ENCODE measurements at places on chromosomes 2 and 18. TPM values are rescaled to one million over a fixed set of nuclear protein-coding genes. Genes with fewer than 3 reads are reported as not detected.
A peak's percentile ranks its signal among the peaks of the same experiment; 100 is the strongest.

GRCh38 chr2:57575700-57576268, 470.8 kb upstream of the VRK2 start:
- no peak for DNase-seq

DNA sequence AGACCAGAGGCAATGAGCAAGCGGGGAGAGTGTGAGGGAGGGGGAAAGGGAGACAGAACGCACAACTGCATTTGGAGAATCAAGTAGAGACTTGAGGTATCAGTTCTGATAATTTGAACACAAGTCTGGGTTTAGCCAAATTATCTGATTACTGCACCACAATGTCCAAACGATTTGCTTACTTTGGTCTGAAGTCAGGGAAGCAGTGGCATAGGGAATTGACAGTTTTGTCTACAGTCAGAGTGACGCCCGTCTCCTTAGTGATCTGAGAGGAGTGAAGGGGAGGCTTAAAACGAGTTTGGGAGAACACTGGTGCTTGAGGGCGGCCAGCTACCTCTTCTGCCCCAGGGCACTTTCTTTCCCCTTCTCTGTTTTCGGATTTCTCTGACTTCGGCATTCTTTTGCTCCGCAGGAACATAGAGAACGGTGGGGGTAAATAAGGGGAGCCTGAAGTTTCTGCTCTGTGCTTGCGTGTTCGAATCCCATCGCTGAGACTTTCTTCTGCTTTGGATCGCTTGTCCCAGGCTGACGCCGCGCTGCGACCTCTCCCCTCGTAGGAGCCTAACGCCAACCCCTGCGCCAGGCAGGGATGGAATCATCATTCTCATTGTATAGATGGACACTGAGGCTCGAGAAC, 2.9 kb upstream of the DLX2 start:
- DNase-seq, result no peak

GRCh38 chr2:171406044-171406443, 27.7 kb downstream of the METTL8 start:
- DNase-seq, result no peak

GRCh38 chr2:16048466-16048865, 108.1 kb downstream of the MYCN start:
- no peak for DNase-seq

GRCh38 chr2:85273738-85274731, 53.8 kb downstream of the TGOLN2 start:
- DNase-seq, result no peak

GRCh38 chr18:67132919-67133318, 383.6 kb downstream of the DSEL start:
- DNase-seq, result no peak

DNA sequence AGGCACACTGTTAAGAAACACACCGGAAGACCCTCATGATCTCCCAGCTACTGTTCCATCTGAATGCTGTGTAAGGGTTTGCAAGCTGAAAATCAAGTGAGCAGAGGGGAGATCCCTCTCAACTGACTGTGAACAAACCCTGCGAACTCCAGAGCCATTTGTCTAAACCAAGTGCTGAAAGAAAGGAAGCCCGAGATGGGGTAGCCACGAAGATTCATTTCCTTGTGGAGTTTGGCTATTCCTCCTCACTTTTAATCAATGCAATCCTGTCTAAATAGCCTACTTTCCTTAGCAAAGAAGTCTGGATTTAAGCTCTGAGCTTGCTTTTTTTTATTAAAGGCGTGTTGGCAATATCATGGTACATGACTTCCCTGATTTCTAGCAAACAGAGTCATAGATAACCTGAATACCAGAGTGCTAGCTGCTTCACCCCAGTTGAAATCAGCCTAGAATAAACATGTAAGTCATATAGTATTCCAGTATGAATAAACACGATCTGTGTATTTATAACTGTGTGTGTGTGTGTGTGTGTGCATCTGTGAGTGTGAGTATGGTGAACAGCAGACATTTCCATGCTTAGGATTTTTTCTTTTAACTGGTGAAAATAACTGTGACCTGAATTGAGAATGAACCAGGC, 365.2 kb downstream of the ZNF521 start:
- DNase-seq, result no peak

- no peak for DNase-seq
Observed at GRCh38 chr2:79850912-79851311, 338.1 kb downstream of the CTNNA2 start.

Gene SERPINB13
- polyA plus RNA-seq, result not detected

DNA sequence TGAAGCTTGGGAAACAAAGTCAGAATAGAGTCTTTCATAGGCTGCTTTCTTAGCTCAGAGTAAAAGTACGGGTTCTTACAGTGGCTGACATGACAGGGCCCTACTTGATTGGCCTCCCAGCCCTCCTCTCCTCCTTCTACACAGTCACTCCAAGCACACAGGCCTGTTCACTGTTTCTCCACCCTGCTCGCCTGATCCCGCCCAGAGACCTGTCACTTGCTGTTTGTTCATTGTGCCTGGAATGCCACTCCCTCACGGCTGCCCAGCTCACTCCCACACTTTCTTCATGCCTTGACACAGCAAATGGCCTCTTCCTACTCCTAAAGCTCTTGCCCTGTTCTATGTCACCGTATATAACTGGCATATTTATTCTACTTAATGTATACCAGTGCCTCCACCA, 104.8 kb downstream of the MAP4K4 start:
- no peak for DNase-seq

DNA sequence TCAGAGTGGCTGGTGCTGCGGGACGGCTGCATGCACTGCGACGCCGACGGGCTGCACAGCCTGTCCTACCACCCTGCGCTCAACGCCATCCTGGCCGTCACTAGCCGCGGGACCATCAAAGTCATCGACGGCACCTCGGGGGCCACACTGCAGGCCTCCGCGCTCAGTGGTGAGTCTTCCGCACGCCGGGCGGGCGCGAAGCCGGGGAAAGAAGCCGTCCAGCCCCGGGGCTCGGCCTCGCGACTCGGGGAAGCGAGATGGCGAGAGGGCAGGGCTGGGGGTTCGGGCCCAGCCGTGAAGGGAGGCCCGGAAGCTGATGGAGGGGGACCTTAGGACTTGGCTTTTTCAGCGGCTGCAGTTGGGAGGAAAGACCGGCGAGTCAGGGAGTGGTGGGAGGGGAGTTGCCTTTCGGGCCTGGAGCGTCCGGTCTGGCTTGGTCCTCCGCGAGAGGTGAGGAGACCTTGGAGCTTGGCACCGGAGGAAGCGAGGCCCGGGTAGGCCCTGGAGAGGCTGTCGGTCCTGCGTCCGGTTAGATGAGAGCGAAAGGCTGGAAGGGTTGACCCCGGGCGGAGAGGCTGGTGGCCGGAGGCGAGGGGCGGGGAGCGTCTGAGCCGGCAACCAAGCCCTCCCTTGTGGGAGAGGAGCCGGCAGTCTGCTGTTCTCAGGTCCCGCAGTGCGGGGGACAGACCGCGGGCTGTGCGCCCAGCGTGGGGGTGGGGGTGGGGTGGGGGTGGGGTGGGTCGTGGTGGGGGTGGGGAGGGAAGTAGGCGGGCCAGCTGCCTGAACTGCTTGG, 691 bp downstream of the BIRC6 start:
- peak; percentile 31 for DNase-seq

Gene ECEL1
- 0.27 TPM for polyA plus RNA-seq

Gene SERPINB8
- 2.9 TPM for polyA plus RNA-seq

Data from right lung (tissue), 10 donors.